Neural progenitor cell (in vitro differentiated cells): ENCODE measurements at places on chromosomes 4 and X.

DNA sequence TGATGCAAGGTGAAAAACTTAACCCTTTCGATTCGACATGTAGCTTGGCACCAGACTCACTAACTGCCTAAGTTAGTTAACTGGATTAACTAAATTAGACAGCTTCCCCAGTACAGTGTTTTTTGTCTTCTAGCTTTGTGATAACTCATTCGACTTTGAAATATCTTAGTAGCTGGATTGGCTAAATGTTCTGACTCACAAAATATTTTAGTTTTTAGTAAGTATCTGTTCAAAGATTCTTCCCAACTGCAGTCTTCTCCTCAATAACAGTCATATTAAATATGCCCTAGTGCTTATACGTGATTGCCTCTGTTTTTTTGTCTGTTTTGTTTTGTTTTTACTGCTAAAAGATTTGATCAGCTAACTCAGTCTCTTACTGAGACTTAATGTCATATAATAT is 102.9 kb downstream of the KCNIP4 start:
- no peak for DNase-seq

- no peak for DNase-seq
Measured at GRCh38 chrX:70124678-70125077, 8.6 kb upstream of the IGBP1 start.

- DNase-seq, result no peak
Measured at GRCh38 chr4:94068753-94069719, 138.6 kb upstream of the SMARCAD1 start.

DNA sequence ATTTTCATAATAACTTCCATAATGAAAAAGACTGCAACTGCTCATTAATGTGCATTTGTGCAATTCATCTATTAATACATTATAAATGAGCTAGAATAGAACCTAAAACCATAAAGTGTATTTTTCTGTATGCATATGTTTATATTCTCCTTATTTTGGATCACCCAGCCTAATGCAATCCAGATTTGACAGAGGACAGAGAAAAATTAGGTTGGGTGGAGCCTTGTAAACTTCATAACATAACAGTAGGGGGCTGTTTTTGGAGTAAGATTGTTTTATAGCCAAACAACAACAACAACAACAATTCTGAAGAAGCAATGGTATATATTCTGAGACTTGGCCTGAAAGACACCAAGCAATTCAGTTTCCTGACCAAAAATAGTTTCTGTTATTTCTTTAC is 615.3 kb upstream of the SLIT2 start:
- DNase-seq, result no peak

GRCh38 chrX:76148041-76148665 is 24.7 kb upstream of the PBDC1 start:
- DNase-seq, result no peak

GRCh38 chrX:56281789-56282188 is 49.6 kb downstream of the KLF8 start:
- peak; percentile 7 for DNase-seq

DNA sequence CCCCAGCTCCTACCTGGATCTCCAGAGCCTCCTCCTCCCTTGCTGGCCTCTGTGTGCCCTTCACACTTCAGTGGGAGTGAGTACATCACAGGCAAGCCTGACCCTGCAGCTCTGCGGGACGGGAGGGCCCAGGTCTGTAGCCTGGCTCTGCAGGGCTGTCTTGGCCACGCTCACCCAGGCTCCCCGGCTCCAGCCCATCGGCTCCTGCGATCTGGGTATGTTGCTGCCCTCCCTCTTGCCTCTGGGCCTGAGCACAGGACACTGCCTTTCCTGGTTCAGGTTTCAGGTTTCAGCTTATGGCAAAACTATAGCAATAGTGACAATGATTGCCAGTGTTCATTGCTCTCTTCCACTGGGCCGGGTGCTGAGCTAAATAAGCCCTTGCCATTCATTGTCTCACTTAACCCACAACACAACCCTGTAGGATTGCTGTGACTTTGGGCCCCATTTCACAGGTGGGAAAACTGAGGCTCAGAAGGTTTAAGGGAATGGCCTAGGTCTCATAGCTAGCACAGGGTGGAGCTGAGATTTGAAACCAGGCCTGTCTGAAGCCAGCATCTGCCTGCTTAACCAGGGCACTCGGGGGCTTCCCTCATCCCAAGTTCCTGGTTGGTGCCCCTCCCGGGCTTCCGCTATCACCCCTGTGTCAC is 44.6 kb upstream of the SORCS2 start:
- DNase-seq, result no peak

- DNase-seq, result peak; percentile 55
Measured at GRCh38 chr4:15778289-15779241, at the start of gene CD38. TSS of gene CD38 (plus strand) at chr4:15778328. CDS start at chr4:15778415, 87 bp downstream.
